ENCODE measurements at places on chromosomes 4 and X. TPM values are rescaled to one million over a fixed set of nuclear protein-coding genes. Genes with fewer than 3 reads are reported as not detected.

The TMSB15C gene
- 3.5 TPM for total RNA-seq

The SATL1 gene
- 0.06 TPM for total RNA-seq

The SYTL5 gene
- total RNA-seq, result not detected

The UXT gene
- total RNA-seq, result 61.9 TPM

The GATA1 gene
- total RNA-seq, result not detected

The FREM3 gene
- not detected for total RNA-seq

The SHROOM2 gene
- 41.9 TPM for total RNA-seq

The USP46 gene
- 9.8 TPM for total RNA-seq

The CDKL2 gene
- total RNA-seq, result 2.1 TPM
